MCF 10A (cell line): ENCODE measurements at places on chromosomes 11 and 22. TPM values are rescaled to one million over a fixed set of nuclear protein-coding genes. Genes with fewer than 3 reads are reported as not detected.

The UFD1 gene
- 62.3 and 64.4 TPM in 2 replicates for total RNA-seq

The XKR3 gene
- 0.17 TPM in 1 of 2 replicates, not detected in the other for total RNA-seq

The HBB gene
- total RNA-seq: not detected in 2 replicates

The SUSD2 gene
- total RNA-seq: 13.3 and 32.8 TPM in 2 replicates

The ZNF215 gene
- 9.2 and 11.1 TPM in 2 replicates for total RNA-seq

The OR6Q1 gene
- not detected in 2 replicates for total RNA-seq

The TMPRSS5 gene
- total RNA-seq: 0.49 and 0.83 TPM in 2 replicates

The VSIG2 gene
- not detected in 2 replicates for total RNA-seq

The FAM227A gene
- total RNA-seq: 2.3 and 2.6 TPM in 2 replicates

The SCGB2A2 gene
- not detected in 2 replicates for total RNA-seq
